ENCODE measurements at places on chromosomes 11 and 22.

- no peak for DNase-seq
Measured at GRCh38 chr11:18000760-18001159, 12.1 kb downstream of the SERGEF start.

DNA sequence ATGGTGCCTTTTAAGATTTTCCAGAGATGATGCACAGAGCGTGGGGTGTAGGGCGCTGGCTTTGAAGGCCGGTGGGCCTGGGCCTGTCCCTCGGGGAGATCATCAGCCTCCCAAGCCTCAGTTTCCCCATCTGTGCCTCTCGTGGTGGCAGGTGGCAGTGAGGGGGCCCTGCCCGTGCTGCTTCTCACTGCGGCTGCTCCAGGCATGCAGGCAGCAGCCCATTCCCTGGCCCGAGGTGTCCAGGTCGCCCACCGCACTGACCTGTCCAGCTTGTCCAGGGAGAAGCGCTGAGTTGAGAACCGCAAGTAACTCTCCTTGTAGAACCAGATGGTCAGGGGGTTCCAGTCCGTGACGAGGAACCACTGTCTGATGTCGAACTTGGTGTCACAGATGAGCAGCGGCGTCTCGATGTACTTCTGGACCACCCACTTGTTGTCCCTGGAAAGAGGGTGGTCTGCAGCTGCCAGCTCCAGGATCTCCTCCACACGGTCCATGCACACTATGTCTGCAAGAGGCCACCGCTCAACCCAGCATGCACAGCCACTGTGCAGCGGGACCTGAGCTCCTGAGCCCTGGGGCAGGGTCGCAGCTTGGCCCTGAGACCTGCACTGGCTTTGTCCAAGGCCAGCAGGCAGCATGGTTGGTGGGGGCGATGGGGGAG lies 20.5 kb upstream of the IL17REL start:
- no peak for DNase-seq

DNA sequence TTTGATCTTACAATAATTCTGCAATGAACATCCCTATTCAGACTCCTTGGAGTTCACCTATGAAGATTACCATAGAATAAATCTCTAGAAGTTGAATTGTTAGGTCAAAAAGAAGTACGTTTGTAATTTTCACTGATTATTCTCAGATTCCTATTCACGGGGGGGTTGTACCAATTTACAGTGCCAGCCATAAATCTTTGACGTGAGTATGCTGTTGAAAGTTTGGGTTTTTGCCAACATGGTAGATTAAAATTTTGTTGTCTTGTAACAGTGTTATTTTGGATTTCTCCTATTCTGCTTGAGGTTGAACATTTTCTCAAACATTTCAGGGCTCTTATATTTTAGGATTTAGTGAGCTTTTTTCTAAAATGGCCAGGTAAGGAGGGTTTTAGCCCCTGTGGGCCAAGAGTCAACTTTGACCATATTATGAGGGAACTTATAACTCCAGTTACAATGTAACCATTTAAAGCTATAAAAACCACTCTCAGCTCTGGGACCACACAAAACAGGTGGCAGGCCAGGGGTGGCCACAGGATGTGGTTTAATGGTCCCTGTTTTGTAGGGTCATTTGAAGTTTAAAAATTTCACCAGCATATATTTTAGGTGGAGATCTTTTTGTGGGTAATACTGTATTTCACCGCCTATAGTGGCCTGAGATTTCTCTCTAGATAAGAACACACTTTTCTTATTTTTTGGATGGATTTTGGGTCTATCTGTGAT lies 25.8 kb downstream of the GGTLC2 start:
- DNase-seq, result no peak

DNA sequence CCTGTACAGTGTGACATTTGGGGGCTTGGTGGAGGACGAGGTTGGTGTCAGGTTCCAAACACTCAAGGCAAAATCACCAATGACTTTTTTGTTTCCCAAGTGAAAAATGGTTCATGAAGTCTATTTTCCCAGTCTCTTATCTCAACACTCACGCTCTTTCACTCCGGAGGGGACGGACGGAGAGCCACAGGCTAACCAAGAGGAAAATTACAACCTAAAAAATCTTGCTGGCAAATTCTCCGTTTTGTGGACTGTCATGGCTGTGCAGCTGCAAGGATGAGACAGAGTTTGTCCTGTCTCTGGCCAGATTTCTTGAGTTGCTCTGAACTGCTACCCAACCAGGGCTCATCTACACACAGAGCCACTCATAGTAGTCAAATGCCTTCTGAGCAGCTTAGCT lies 101.2 kb downstream of the ABTB2 start:
- no peak for DNase-seq

GRCh38 chr11:46306296-46306853 lies 28.9 kb downstream of the CREB3L1 start:
- DNase-seq, result no peak

- DNase-seq, result no peak
Measured at GRCh38 chr11:129426776-129427175, 51.1 kb downstream of the BARX2 start.
